Activated naive CD4-positive, alpha-beta T cell treated with anti-CD3 and anti-CD28 coated beads for 36 hours (primary cell): ENCODE measurements at places on chromosomes 4 and X.
A peak's percentile ranks its signal among the peaks of the same experiment; 100 is the strongest.

DNA sequence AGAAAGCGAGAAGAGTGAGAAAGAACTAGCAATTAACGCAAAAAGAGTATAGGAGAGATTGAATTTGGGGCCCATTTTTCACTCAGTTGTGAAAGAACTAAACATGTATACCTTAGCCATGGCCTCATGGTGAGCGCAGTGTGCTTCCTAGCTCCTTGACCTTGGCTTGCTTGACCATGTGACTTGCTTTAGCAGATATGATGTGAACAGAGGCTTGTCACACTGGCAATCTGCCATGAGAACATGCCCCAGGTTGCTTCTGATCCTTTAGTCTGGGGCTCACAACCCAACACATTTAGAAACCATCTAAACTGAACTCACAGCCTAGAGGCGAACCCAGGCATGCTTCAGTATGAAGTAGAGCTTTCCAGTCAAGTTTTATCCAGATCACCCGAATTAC, 260.1 kb upstream of the FTHL17 start:
- DNase-seq: no peak

- no peak for DNase-seq
These were observed 444.2 kb upstream of the SLIT2 start for GRCh38 chr4:19807505-19807904.

GRCh38 chrX:10831716-10832502, 211.5 kb upstream of the MID1 start:
- DNase-seq: no peak

DNA sequence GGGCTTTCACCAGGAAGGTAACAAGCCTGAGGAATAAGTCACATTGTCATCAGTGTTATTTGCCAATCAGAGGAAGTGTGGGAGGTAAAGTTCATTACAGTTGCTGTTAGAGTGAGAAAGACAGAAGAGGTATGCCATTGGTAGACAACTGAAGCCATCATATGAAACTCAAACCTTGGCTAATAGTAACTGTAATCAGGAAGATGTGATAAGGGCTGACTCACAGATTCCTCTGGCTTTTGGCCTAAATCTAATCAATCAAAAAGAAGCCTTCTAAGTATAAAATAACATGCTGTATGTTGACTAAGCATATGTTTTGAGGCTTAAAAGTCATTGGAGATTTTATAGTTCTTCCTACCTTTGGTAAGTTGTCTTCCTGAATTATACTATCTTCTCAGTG, 242.8 kb downstream of the PCDH7 start:
- DNase-seq: no peak

DNA sequence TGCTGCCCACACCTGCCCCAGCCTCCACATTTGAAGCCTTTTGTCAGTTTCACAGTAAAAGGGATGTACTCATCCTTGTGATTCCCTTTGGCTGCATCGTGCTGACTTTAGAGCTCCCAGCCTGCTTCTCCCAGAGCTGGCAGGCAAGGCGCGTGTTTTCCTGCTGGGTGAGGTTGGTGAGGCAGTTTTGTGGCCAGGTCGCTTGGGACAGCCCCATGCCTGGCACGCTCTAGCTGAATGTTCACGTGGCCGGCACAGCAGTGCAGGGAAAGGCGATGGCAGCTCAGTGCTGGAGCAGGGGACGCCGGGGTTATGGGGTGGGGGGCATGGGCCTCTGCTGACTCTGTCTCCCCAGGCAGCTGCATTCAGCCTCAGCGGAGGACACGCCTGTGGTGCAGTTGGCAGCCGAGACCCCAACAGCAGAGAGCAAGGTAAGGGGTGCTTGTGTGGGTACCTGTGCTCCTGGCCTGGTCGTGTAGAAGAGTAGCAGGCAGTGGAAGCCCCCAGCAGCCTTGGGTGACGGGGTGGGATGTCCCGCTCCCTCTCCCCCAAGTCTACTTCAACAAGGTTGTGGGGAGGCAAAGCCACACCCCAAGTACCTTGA, 9.3 kb downstream of the TACC3 start:
- no peak for DNase-seq

DNA sequence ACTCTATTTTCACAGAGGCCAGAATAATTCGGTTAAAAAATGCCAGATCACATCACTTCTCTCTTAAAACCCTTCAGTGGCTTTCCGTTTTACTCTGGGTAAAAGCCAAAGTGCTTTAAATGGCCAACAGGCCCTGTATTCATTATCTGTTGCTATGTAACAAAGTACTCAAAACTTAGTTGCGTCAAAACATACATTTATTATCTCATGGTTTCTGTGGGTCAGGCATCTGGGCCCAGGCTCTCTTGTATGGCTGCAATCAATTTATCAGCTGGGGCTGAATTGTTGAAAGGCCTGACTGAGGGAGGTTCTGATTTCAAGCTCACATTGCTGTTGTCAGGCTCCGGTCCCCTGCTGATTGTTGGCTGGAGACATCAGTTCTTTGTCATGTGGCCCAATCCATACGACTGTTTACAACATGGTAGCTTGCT, 72.7 kb upstream of the H2AZ1 start:
- DNase-seq: no peak

DNA sequence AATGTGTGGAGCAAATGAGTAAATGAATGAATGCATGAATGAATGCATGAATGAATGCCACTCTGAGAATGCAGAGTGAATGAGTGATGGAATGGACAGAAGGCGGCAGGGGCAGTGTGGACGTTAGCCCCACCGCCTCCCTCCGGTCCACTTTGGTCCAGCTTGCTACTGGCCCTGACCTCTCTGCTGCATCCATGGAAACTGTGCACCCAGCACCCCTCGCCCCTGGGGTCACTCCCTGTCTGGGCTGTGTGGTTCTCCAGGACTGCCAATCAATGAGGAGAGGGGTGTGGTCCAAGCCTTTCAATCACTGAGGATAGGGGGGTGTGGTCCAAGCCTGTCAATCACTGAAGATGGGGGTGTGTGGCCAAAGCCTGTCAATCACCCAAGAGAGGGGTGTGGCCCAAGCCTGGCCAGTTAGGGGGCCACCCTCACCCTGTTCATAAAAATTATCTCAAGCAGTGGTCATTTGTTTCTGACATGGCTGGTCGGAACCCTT, 39.2 kb upstream of the ASMTL start:
- DNase-seq: peak; percentile 83

DNA sequence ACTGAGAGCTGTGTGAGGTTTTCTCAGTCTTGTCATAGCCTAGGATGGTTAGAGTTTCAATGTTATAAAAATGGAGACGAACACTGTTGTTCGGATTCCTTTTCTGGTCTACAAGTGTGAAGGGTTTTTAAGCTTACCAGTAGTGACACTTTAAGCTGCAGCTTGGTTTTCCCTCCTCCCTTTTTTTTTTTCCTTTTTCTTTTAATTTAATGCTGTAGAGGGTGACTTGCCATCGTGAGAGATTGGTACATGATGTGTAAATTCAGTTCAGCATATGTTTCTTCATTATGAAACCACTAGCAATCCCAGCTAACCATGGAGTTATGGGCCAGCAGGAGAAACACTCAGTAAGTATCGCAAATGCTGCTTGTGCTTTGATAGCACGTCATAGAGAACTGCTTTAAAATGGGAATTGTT, 165.0 kb downstream of the RAPGEF2 start:
- DNase-seq: no peak

DNA sequence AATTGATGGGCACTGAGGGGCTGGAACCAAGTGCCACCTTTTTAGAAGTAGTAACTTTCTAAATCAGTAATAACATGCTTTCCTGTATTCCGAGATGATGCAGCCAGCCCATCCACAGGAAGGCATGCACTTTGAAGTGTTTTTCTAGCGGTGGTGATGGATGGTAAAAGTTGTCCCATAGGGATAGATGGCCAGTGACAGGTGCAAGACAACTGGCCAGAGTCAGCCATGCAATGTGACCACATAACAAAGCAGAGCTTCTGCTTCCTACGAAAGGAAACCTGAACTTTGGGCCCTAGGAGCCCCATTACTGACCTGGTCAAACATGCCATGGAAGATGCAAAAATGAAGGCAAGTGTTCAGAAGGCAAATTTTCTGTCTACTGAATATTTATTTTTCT, 72.3 kb downstream of the NR3C2 start:
- DNase-seq: no peak

GRCh38 chr4:87304745-87305432, 17.8 kb downstream of the HSD17B13 start:
- no peak for DNase-seq
